Breast epithelium (tissue), 4 donors: ENCODE measurements at places on chromosomes 4 and X. TPM values are rescaled to one million over a fixed set of nuclear protein-coding genes. Genes with fewer than 3 reads are reported as not detected.

BANK1 gene
- total RNA-seq = 0.98 TPM

TMSB15C gene
- total RNA-seq = 6.2 TPM

MAGEB1 gene
- not detected for total RNA-seq

ETDA gene
- not detected for total RNA-seq

MAGEC1 gene
- not detected for total RNA-seq

SLC6A14 gene
- 6.2 TPM for total RNA-seq

GALNTL6 gene
- total RNA-seq = not detected

MAMLD1 gene
- 14.7 TPM for total RNA-seq

- no peak for DNase-seq
Measured at GRCh38 chr4:152708361-152708760, 28.6 kb upstream of the TMEM154 start.

DNA sequence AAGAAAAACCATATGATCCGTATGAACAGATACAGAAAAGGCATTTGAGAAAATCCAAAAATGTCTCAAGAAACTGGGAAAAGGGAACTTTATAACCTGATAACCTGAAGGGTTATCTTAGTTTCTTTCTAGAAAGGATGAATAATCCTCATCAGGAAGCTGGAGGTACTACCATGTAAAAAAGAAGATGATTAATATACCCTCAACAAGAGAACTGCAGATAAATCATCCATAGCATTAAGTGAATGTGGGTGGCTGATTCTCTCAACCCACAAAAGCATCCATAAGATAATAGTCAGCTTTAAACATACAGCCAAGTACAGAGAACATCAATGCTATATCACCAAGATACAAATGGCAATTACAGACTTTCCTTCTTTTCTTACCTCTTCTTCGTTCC, 26.4 kb downstream of the ANAPC10 start:
- DNase-seq = no peak

GRCh38 chr4:108533245-108533844, 87.0 kb upstream of the RPL34 start:
- DNase-seq = no peak

GRCh38 chr4:3227878-3228675, 20.9 kb upstream of the MSANTD1 start:
- DNase-seq = no peak

- no peak for DNase-seq
Measured at GRCh38 chr4:45385306-45385705, 659.0 kb upstream of the GNPDA2 start.

DNA sequence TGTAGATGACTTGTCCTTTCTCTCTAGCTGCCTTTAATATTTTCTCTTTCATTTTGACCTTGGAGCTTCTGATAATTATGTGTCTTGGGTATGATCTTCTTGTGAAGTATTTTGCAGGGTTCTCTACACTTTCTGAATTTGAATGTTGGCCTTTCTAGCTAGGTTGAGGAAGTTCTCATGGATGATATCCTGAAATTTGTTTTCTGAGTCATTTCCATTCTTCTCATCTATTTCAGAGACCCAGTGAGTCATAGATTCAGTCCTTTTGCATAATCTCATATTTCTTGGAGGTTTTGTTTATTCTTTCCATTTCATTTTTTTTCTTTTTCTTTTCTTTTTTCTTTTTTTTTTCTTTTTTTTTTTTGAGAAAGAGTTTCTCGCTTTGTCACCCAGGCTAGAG, 585.7 kb upstream of the PABPC4L start:
- DNase-seq = no peak

DNA sequence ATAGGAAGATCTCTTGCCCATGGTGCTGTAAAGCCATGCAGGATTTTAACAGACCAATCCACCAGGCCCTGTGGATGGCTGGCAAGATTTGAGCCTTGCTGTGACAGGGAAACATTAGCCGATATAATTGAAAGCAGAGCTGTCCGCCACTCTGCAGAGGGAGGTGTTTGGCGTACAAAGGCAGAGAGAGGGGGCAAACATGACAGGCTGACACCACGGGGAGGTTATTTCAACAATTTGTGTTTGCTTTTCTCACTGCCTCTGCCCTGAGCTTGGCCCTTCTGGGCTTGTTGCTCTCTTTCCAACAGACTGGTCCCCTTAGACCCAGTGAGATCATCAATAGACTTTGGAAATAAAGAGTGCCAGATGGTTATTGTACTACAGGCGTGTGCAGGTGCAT, 59.4 kb downstream of the CLNK start:
- no peak for DNase-seq

DNA sequence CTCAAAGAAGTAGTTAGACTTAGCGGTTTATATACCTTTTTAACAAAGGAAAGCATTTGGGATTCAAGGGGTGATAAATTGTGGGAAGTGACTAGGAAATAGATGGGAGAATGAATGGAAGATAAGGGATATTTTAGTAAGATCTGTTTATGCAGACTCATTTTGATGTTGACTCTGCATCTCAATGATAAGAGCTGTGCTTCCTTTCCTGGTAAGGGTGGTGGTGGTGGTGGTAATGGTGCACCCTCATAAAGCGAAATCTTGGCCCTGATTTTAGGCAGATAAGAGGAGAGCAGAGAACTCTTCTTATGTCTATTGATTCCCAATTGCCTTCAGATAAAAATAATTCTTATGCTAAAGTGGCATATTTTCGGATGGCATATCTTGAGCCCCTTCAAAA, 197.1 kb downstream of the SPRY1 start:
- DNase-seq = no peak

- DNase-seq = no peak
Measured at GRCh38 chr4:86946868-86947500, 12.2 kb downstream of the AFF1 start.

DNA sequence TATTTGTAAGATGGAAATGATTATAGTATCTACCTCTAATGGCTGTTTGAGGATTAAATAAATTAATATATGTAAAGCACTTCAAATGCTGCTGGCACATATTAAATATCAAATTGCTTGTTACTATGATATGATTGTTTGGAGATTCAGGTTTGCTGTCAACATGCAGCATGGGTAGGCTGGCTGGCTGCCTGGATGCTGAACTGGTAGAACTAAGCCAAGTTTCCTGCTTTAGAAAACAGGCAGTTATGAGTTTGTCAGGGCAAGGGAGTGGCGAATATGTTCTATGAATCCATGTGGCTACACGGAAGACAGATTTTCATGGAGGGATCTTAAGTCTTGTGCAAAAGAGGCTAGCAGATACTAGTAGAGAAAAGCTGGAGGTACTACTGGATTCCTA, 239.6 kb downstream of the GBA3 start:
- no peak for DNase-seq

GRCh38 chr4:153791746-153792617, 3.1 kb upstream of the SFRP2 start:
- DNase-seq = peak; percentile 54

GRCh38 chr4:40856840-40857362, 107.1 kb downstream of the NSUN7 start:
- DNase-seq = peak; percentile 53

DNA sequence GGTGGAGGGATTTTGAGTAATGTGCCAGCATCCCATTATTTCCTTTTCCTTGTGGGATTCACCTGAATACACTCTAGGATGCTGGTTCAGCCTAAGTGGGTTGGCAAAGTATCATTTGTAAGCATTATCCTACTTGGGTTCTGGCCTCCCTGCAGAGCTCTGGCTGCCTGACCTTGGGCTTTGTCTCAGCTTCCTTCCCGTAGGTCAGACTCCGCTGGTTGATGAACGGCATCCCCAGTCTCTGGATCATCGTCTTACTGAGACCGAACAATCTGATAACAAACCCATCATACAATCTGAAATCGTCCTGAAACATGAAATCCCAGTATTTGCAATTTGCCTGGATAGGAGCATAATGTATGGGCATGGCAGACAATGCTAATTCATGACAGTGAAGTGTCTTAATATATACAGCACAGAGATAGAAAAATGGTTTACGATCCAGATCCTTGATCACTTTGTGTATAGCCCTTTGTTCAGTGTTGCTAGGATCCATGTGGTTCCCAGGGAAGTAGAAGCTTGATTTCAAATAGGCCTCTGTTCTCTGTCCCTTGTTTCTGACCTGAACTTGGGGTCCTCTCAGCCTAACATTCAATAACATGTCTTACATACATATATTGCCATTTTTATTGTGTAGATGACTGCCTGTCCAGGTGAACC, 5.5 kb downstream of the MID2 start:
- DNase-seq = no peak

GRCh38 chrX:13937370-13938050, 92.2 kb downstream of the GEMIN8 start:
- DNase-seq = no peak

DNA sequence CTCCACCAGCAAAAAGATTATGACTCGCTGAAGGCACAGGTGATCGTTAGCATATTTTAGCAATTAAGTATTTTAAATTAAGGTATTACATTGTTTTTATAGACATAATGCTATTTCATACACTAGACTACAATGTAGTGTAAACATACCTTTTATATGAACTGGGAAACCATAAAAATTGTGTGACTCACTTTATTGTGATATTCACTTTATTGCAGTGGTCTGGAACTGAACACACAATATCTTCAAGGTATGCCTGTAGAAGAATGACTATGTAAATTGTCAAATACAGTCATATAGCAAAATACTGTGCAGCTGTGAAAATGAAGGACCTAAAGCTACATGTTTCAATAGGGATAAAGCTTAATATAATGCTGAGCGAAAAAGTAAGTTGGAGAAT, 26.6 kb upstream of the MAML3 start:
- DNase-seq = no peak
